ENCODE measurements at places on chromosomes 7 and 10. TPM values are rescaled to one million over a fixed set of nuclear protein-coding genes. Genes with fewer than 3 reads are reported as not detected.

Gene ODAD2
- not detected for total RNA-seq

Gene HPS6
- 12.5 TPM for total RNA-seq

- DNase-seq = no peak
Observed at GRCh38 chr7:28481091-28481926, 69.0 kb downstream of the CREB5 start.

DNA sequence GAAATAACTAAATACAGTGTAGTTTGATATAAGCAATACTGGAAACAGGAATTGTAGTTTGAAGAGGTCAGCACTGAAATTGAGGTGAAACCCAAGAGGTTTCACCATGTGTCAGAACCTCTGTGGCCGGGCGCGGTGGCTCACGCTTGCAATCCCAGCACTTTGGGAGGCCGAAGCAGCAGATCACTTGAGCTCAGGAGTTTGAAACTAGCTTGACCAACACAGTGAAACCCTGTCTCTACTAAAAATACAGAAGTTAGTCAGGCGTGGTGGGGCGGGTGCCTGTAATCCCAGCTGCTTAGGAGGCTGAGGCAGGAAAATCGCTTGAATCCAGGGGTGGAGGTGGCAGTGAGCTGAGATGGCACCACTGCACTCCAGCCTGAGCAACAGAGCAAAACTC is 13.7 kb downstream of the AHCYL2 start:
- no peak for DNase-seq

Gene GPER1
- not detected for total RNA-seq
